ENCODE measurements at places on chromosomes 5 and 9.

DNA sequence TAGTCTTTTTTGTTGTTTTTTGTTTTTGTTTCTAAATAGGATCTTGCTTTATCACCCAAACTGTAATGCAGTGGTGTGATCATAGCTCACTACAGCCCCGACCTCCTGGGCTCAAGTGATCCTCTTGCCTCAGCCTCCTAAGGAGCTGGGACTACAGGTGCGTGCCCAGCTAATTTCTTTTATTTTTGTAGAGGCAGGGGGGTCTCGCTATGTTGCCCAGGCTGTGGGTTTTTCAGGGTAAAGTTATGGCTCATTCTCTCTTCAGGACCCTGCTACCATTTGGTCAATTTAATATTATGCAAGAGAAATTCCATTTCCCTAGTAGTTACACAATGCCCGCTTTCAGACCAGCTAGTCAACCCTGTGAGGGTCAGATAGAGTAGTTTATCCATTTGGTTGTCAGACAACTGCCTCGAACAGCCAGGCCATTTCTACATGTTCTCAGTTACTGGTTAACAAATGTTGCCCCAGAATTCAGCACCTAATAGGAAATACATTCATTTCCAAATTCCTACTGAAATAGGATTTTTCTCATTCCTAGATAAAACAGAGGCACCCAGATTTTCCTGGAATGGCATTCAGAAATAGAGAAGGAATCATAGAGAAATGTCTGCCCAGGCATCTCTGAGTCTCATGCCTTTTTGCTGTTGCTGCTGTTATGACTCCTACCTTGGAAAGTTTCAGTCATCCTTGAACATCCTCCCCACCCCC, 6.4 kb upstream of the GLIS3 start:
- DNase-seq, result no peak

DNA sequence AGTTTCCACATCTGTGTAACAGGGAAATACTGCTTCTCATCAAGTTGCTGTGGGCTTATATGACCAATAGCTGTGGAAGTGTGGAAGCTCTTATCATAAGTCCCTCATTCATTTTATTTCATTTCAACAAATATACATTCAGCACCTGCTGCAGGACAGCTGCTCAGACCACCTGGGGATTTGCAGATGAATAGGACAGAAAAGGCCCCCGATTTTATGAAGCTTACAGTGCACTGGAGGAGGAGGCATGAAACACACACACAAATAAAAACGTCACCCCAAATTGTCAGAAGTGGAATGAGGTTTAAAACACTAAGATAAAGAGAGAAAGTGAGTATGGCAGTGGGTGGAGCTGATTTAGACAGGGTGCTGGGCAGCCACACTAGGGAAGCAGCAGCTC, 107.2 kb downstream of the DRD1 start:
- DNase-seq, result no peak

GRCh38 chr9:129777769-129778130, 24.9 kb upstream of the PTGES start:
- no peak for DNase-seq

- no peak for DNase-seq
Observed at GRCh38 chr5:91151947-91152346, 231.2 kb downstream of the ARRDC3 start.

- DNase-seq, result no peak
Observed at GRCh38 chr9:26770821-26771220, 121.8 kb downstream of the CAAP1 start.

GRCh38 chr9:99253772-99254431, 31.8 kb downstream of the SEC61B start:
- DNase-seq, result peak; percentile 11

DNA sequence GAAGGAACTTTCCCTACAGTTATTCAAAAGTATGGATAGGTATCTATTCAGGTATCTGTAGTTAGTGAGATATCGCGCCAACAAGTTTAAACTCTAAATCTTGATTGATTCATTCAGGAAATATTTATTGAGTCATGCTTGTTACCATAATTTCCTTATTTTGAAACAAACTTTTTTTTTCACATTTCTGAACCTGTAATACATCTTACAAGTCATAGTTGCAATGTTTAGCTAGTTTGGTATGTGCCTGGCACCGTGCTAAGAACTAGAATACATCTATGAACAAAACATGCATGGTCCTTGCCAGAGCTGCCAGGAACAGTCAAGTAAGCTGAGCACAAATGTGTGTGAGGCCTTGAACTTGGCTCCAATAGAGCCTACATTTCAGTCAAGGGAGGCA, 226.4 kb downstream of the PCSK5 start:
- DNase-seq, result no peak

- DNase-seq, result no peak
Observed at GRCh38 chr9:108272349-108272899, 583.4 kb downstream of the ACTL7B start.

DNA sequence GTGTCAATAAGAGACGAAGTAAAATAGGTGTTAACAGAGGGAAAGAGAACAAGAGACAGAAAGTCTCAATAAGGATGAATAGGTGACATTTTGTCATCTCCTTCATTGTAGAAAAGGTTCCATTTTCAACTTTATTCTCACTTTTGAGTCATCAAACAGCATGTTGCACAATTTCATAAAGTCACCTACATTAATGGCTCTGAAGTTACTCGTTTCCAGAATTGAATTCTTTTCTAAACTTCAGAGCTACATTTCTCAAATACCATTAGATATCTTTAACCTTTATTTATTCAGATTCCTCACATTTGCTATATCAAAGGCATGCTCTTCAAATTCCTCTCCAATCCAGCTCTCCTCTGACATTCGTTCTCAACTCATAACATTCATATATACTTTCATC, 13.1 kb downstream of the ADAMTS6 start:
- no peak for DNase-seq

GRCh38 chr9:6512085-6512657, 99.2 kb downstream of the UHRF2 start:
- DNase-seq, result no peak

DNA sequence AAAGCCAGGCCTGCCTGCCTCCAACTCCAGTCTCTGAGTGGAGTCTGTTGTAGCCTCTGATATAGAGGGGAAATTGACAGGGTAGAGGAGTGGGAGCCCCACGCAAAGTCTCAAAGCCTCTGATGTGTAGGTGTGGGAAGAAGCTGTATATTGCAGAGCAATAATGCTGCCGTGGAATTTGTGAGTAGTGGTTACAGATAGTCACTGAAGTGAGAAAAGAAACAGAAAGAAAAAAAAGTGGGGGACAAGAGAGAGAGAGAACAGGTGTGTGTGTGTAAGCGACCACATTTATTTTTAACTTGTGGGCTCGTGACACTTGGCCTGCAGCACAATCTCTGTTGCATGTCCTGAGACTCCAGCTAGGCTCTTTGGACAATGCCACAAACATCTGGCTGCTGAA, 227.8 kb downstream of the NSG2 start:
- no peak for DNase-seq

- DNase-seq, result no peak
Observed at GRCh38 chr5:170844651-170845050, 17.2 kb upstream of the RANBP17 start.

DNA sequence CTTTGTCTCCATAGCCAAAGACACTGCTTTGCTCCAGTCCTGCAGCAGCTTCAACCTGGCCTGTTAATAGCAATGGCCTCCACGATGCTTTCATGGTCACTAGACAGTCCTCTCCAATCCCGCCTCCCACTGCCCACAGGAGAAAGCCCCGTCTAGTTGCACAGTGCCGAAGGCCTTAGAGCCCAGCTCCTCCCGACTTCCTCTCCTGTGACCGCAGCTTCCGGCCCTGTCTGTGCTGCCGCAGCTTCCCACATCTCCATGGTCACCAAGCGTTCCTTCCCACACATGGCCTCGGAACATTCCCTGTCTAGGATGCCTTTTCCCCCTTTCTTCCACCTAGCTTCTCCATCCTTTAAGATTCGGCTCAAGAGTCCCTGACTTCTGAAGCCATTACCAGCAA, 23.4 kb downstream of the PCA3 start:
- no peak for DNase-seq

DNA sequence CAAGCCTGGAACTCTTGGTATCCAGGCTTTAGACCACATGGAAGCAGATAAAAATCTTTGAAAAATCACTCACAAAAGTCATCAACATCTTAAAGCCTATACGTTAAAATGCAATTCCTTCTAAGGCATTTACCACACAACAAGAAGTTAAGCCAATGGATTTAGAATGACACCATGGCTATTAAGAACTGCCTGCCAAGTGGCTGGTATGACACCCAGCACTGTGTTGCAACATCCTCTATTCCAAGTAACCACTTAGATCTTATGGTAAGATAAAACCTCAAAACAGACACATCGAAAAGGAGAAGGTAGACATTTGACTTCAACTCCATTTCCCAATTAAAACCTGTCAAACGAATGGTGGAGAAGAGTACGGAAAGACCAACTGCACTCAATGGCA, 344.2 kb upstream of the SLC30A5 start:
- DNase-seq, result no peak

DNA sequence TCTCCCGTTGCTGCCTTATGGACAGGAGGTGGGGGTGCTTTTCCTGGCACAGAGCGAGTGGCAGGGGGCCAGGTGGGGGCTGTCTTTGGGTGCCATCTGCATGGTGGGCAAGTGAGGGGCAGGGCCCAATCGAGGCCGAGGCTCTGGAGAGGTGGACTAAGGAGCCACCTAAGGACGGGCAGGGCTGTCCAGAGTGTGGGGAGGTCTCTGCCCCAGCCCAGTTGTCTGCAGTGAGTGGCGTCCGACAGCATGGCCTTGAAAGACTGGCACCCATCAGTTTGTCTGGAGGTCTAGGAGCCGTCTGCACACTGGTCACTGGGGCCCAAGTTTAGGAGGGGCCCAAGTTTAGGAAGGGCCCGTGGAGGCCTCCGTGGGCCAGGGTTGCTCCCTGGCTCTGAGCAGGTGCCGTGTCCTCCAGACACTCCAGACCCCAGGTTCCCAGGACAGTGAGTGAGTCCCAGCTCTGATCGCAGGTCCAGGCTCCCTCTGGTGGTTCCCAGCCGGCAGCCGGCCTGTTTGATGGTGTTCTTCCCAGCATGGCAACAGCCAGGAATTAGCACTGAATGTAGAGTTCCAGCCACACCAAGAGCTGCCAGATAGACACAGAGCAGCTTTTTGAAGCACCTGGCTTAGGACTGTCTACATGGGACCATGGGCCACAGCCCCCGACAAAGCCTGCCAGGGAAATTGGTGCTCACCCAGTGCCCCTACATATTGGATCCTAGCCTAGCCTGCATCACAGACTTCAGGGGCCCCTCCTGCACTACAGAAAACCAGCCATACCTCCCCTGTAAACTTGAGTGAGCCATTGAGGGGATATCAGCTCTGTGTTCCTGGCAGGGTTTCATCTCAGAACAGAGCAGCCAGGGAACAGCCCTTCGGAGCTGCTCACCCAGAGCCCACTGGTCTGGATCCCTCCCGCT, 120.9 kb downstream of the WNK2 start:
- DNase-seq, result no peak

Data from activated CD8-positive, alpha-beta memory T cell treated with anti-CD3 and anti-CD28 coated beads for 1 hour (primary cell).